ENCODE measurements at places on chromosomes 1 and 21.
A peak's percentile ranks its signal among the peaks of the same experiment; 100 is the strongest.

DNA sequence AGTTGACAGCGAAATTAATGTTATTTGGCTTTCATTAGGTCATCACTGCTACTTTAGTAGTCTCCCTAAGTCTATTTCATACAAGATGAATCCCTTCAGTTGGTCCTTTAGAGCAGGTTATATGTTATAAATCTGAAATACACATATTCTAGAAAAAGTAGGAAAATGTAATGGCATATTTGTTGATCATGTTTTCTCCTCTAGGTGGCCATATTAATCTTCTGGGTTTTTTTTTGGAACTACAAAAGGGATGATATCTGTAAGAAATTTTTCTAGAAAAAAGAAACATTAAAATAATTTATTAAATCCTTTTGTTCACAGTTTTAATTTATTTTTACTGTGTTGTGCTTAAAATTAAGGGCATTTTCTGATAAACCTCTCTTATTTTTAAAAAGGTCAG is 87.9 kb downstream of the SYT14 start:
- DNase-seq: no peak

DNA sequence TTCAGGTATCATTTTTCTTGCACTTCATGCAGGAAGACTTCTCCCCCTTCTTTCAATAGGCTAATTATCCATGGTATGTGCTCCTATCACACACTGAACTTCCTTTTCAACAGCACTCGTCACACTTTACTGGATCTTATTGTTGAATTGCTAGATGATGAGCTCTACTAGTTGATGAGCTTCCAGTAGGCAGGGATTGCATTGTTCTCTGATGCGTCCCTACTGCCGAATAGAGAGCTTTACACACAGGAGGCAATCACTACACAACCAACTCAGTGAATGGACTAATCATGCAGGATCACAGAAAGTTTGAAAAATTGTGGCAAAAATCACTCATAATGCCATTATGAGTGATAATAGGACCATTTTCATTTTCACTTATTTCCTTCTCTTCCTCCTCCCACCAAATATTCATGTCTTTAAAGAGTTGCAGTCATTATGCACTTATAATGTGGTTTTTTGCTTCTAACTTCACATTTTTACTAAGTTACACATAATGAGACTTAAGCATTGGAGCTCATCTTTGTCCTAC is 128.1 kb upstream of the ZNF648 start:
- DNase-seq: no peak

- DNase-seq: no peak
Measured at GRCh38 chr1:229376521-229376920, 33.7 kb upstream of the CCSAP start.

DNA sequence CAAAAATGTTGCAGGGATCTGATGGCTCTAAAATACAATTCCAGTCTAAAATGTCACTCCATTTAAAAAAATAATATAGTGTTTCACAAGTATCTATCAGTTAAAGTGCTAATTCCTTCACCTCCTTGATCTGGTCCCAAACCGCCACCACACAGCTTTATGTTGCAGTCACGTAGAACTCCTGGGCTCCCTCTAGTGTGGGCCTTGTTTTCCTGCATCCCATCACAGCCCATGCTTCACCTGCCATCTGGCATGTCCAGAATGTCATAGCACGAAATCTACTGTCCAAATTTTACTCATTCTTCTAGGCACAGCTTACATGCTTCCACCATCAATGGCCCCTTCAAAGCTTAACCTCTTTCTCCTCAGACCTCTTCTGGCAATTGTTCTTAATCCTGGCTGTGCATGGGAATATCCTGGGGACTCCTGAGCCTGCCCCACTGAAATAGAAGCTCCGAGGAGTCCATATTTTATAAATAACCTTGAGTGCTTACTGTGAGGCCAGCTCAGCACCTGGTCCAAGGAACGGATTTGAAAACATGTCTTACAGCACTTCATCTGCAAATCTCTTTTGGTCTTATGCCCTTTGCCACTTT is 15.5 kb downstream of the FYB2 start:
- no peak for DNase-seq

DNA sequence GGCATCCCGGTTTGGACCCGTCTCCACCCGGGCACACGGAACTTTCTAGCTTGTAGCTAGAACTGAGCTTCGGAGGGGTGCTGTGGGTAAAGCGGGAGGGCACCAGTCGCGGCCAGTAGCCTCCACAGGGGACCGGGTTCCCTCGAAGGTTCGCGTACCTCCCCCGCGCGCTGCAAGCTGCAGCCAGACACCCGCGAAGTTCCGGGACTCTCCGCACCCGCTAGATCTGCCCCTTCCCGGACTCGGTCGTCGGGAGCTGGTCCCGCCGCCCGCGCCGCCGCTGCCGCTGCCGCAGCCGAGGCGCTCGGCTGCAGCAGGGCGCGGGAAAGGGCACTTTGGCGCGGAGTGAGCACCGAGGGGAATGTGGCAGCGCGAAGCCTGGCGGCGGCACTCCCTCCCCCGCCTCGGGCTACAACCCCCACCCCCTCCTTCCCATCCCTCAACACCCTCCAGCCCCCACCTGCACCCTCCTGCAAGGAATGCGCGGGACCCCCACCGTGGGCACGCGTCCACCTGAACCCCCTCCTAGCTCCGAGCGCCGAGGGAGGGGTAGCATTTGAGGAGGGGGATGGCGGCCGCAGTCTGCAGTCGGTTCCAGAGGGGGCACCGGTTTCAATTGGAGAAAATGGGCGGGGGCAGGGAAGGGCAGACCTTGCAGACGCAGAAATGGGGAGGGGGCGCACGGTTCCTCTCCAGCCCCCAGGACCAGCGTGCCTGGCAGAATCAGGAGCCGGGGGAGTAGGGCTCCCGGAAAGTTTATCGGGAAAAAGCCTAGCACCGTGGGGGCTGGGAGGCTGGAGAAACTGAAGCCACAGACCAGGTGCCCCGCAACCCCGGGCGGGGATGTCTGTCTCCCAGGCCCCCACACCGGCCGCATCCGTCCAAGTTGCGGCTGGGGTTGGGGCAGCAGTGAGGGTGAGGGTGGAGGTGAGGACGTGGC is 968 bp downstream of the CSMD2 start:
- DNase-seq: peak; percentile 26

GRCh38 chr1:214472364-214472763 is 79.0 kb downstream of the PTPN14 start:
- DNase-seq: no peak

GRCh38 chr1:94299627-94300553 is 62.5 kb upstream of the ARHGAP29 start:
- no peak for DNase-seq

DNA sequence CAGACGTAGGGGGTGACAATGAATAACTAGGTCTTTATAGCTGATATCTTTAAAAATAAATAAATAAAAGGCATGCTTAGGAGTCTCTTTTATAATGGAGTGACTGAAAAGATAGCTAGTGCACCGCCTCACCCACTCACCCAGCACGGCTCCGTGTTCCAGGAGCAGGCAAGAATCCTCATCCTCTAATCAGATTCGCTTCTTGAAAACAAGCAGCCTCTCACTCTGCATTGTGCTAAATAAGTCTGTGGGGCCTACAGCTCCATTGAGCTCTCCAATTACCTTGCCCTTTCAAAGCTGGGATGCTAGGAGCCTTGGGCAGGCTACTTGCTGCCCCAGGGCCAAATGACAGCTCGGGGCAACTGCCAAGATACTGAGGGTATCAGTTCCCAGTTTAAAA is 91.5 kb downstream of the TIAM1 start:
- no peak for DNase-seq

GRCh38 chr1:45348609-45348965 is 8.3 kb upstream of the MUTYH start:
- no peak for DNase-seq

GRCh38 chr1:24190983-24191461 is 3.9 kb upstream of the IFNLR1 start:
- DNase-seq: peak; percentile 66

GRCh38 chr1:112956544-112957132 is 642 bp upstream of the SLC16A1 start:
- no peak for DNase-seq

DNA sequence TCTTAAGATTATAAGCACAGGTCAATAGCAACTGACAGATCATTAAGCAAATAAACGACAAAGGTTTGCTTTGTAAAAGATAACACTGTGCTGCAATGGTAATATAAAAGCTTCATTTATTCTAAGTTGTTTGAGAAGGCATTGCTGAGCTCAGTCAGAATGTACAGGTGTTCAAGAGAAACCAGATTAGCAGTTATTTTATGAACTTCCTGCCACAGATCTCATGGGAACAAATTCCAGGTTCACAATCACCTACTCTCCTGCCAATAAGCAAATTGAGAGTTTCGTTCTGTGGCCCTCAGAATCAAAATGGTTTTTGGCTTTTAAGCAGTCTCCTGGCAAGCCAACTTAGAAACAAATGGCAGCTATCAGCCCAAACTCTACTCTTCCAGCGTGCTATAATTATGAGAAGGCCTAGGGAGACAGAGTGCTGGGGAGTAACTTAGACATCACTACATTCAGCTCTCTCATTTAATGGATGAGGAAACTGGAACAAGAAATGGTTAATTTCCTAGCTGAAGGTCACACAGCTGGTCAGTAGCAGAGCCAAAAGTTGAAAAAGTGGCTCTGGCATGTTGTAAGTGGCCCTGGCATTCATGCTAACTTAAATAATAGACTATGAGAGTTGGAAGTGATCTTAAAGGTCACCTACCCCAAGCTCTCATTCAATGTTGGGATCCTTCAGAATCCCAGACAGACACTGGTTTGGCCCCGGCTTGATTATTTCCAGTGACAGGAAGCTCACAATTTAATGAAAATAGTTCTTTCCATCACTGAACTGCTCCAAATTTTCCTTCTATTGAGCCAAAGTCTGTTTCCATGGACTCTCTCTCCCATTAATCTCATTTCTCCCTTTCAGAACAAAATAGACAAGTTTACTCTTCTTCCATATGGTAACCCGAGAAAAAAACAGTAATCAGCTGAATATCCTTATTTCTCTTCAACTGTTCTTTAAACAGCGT is 82.6 kb upstream of the EDEM3 start:
- no peak for DNase-seq

- DNase-seq: no peak
Measured at GRCh38 chr1:183571678-183572268, 18.5 kb downstream of the NCF2 start.

DNA sequence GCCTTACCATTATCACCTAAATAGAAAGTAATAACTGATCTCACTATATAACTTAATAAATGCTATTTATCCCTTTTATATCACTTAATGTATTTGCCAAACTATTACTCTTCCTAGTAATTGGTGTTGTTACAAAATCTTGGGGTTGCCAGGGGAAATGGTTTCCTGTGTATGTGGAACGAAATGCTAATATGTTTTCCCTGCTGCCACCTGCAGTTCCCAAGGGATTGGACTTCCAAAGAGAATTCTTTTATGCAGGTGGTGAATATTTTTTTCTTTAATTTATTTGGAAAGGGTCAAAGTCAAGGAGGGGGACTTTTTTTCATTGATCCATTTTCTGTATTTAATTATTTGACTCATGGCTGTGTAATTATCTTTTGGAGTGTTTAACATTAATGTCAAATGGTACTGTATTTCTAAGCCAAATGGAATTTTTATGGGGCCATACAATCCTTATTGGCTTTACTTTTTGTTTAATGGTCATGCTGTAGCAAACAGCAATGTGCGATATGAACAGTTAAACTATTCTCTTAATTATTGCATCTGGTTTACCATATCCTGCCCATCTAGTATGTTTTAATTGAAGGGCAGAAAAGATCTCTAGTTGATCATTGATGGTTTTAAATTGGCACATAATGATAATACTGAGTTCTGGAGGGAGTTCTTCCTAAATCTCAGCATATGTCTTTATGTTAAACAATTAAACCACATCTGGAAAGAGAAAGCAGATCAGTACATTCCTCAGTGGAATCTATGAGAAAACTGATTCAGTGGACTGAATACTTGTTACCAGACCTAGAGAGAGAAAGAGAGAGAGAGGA is 486.3 kb downstream of the TTLL7 start:
- no peak for DNase-seq

- no peak for DNase-seq
Measured at GRCh38 chr1:232483826-232484225, 146.1 kb downstream of the SIPA1L2 start.

- DNase-seq: no peak
Measured at GRCh38 chr1:205047764-205048231, 4.8 kb downstream of the CNTN2 start.

DNA sequence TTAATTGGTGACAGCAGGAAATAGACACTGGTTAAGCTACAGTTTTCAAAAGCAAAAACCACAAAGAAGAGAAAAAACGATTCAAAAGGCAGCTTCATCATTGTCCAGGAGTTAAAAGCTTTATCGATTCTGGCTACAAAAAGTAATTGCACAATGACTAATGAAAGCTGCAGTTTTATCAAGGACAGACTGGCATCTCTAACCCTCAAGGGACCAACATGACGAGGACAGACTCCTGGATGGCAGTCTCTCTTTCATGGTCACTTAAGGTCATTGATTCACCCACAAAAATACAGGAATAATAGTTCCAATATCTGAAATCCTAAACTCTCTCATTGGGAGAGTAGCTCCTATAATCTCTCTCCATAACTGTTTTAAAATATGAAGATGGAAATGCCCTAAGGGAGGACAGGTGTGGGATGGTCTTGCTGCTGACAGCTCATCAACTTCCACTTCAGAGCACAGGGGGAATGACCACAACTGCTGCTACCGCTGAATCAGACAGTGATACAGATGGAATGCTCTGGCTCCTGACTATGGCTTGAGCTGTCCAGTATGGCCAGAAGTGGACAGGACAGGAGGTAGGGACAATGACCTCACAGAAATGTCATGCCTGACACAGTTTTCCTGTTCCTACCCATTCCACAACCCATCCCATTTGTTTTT is 17.4 kb upstream of the CPLANE2 start:
- DNase-seq: no peak

DNA sequence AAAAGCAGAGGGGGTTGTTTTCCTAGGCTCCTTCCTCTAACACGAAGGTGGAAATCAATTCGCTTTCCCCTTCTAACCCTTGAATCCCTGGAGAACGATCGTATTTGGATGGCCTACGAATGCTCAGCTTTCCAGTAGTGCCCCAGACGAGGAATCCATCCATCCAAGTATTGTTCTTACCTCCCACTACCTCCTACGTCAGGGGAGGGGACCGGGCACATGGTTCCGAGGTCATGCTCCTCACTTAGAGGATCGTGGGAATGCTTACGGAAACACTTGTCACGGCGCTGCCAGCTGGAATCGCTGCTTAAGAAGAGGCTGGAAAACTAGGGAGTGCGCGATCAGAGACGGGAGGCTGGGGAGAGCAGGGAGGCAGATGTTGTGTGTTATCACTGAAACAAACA is 47.4 kb downstream of the CAPZB start:
- DNase-seq: no peak

DNA sequence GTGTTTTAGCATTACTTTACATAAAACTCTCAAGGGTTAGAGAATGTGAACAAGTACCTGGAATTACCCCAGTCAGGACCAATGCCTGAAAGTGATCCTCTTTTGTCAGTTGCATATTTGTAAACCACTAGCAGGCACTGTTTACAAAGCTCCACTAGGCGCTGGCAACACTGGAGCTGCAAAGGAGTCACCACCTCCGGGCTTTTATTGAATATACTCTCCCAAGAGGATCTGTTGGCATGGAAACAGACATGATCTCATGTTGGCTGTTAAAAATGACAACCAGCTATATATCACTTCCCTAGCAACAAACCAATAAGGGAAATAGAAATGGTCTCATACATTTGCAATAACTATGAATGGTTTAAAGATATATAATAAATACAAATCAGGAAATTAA is 116.0 kb downstream of the TTLL7 start:
- DNase-seq: no peak

- no peak for DNase-seq
Measured at GRCh38 chr1:149849947-149850360, 49.4 kb upstream of the BOLA1 start.

Data from GM10248 (cell line).